Esophagus squamous epithelium (tissue), 5 donors: ENCODE measurements at places on chromosomes 5 and 9.

DNA sequence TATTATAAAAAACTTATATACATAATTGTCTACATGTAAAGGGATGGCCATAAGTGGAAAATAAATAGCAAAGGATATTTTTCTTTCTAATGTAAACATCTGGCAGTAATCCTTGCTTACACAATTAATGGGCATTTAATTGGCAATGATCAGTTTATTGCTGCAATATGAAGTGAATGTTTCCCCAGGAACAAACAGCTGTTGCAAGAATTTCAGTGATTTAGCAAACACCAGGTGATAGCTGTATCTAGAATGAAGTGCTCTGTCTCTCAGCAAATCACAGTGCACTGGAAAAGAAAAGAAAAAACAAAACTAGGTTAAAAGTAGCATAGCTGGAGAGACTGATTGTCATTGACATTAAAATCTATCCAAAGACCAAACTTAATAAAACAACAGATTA, 594.5 kb upstream of the ARRDC3 start:
- no peak for DNase-seq

DNA sequence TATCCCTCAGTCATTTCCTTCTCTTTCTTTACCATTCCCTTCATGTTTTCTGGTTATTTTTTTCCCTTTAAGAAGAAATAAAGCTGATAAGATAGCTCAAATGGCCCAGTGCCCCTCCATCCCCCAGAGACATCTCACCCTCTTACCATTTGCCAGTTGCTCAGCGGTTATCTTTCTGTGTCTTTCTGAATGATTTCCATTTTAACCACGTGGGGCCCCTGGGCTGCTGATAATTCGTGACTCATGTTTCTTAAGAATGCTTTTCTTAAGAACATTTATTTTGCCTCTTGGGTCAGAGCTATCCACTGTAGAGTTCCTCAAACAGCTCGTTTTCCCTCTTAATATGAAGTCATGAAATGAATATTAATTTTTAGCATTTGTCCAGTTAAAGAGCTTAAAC, 147.8 kb downstream of the MAST4 start:
- DNase-seq = no peak

DNA sequence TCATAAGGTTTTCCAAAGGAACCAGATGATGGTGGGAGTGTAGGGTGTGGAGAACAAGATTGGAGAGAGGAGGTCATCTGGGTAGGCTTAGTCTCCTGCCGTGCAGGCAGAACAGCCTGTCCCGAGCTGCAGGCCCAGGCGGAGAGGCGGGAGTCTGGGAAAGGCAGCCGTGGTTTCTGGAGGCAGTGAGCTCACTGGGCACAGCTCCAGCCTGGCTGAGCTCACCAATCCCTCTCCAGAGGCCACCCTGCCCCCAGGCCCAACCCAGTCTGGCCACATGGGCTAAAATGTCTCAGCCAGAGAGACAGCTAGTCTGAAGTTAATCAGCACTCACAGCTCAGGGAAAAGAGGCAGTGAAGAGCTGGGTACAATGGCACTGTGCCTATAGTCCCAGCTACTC, 12.3 kb downstream of the P4HA2 start:
- no peak for DNase-seq

GRCh38 chr9:121783521-121784507, 132.4 kb downstream of the DAB2IP start:
- no peak for DNase-seq

DNA sequence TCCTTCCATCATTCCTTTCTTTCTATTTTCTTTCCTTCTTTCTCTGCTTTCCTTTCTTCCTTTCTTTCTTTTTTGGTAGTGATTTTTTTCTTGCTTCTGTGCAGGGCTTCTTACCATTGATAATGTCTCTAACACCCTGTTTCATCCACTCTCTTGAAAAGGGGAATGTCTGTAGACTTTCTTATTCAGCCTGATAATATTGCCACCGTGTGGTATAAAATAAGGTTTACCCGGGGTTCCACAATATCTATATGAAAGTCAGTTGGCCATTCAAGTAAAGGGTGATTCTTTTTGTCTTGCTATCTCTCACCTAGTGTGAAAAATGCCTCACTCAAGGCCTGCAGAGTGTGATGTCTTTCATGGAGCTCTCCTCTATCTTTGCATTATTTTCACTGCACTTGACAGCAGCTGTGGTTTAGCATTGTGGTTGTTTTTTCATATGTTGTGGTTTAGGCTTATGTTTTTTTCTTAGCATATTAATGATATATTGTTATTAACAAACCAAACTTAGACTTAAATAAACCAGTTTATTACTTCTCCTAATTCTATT, 153.9 kb downstream of the CSNK1G3 start:
- no peak for DNase-seq

DNA sequence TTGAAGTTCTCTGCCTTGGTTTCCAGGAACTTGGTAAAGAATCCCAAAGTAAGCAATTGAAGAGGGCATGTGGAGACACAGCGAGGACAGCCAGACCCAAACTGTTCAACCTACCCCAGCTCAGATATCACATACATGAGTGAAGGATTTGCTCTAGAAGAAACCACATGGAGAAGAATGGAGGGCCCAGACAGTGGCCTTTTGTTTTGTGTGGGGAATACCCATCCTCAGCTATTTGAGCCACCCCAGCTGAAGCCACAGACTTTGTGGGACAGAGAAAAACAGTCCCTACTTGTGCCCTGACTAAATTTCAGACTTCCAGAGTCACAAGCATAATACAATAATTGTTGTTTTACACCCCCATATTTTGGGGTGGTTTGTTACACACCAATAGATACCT, 387.1 kb downstream of the ZSWIM6 start:
- DNase-seq = no peak

DNA sequence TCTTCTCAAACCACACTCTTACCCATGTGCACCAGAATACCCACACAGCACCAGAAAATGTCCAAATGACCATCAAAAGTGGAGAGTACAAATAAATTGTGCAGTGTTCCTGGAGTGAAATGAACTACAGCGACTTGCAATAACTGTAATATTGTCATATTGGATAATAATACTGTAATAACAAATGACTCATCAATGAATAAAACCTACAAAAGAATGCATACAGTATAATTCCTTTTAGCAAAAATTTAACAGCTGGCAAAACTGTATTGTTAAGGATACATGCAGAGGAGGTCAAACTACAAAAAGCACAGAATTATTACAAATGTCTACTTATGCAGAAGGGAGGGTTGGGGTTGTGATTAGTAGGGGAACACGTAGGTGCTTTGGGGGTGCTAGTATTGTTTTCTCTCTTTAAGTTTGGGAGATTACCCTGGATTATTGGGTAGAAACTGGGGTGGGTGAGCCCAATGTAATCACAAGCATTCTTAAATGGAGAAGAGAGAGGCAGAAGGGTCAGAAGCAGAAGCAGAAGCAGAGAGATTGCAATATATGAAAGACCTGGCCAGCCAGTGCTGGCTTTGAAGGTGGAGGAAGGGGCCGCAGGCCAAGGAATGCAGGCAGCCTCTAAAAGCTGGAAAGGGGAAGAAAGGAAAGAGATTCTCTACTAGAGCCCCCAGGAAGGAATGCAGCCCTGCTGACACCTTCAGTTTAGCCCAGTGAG, 21.8 kb downstream of the IRF1 start:
- no peak for DNase-seq

DNA sequence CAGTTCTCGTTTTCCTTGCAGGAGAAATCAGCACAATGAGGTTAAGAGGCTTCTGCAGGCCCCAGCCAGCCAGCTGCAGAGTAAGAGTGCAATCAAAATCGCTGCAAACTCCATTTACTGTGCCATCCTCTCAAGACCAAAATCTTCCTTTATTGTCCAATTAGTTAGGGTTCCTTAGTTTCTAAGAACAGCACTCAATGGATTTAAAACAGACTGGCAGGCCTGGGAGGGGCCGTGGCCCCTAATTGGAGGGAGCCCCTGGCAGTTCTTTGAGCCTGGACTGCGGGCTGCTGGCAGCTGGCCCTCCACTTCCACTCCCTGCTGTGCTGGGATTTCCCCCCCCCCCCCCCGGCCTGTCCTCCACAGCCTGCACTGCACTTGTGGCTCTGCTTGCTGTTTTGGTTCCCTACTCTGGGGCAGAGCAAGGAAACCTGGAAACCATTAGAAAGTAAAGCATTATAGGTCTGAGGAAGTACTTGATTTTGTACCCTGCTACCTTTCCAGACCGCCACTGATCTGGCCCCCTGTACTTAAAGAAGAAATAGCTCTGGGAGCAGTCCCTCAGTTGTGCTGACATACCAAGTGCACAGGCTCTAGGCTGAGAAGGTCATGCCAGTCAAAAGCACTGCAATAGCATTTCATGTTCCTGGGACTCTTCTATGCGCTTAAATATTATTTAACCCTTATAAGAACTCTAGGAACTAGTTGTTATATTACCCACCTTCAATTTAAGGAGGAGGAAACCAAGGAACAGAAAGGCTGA, 129.0 kb downstream of the APBA1 start:
- DNase-seq = no peak

DNA sequence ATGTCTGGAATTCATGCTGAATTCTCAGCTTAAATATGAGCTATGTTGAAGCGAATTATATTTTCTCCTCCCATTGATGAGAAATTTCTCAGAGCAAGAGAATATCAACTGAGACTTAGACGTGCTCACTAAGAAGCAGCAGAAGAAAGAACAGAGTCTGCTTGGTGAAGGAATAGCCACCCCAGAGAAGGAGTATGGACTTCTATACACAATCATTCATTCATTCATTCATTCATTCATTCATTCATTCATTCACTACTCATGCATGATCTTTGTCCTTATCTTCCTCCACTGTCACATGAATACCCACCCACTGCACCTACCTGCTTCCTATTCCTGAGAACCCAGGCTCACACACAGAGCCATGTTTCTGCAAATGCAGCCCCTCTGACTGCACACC, 206.6 kb downstream of the DEPDC1B start:
- no peak for DNase-seq

- no peak for DNase-seq
Observed at GRCh38 chr9:16627967-16628366, 242.5 kb downstream of the BNC2 start.

- no peak for DNase-seq
Observed at GRCh38 chr5:65050826-65051498, 282.2 kb downstream of the CWC27 start.

DNA sequence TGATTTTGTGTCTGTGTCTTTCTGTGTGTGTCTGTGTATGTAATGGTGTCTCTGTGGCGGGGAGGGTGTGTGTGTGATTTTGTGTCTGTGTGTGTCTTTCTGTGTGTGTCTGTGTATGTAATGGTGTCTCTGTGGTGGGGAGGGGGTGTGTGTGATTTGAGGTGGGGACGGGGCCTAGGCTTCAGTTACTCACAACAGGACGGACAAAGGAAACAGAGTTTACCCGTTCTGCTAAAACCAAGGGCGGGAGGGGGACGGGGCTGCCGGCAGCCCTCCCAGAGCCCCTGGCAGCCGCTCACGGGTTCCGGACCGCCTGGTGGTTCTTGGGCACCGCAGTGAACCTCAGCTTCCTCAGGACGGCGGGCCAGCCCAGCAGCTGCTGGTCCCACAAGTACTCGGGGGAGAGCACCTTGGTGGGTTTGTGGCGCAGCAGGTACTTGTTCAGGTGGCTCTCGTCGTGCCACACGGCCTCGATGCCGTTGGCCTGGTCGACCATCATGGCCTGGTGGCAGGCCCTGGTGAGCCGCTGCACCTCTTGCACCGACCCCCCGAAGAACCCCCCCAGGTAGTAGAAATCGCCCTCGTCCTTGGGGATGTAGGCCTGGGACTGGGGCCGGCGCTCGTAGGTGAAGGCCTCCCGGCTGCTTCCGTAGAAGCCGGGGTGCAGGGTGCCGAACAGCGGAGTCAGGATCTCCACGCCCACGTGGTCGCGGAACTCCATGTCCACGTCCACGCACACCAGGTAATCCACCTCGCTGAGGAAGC, 19.4 kb downstream of the ABO start:
- DNase-seq = no peak

GRCh38 chr9:21110708-21111576, 30.7 kb downstream of the IFNW1 start:
- DNase-seq = no peak
